ENCODE measurements at places on chromosomes 16 and 17.
A peak's percentile ranks its signal among the peaks of the same experiment; 100 is the strongest.

- no peak for DNase-seq
Observed at GRCh38 chr16:61435346-61435745, 600.9 kb downstream of the CDH8 start.

GRCh38 chr16:82011199-82011641, at the start of gene SDR42E1:
SDR42E1 (minus strand) TSS chr16:82011470; CDS start chr16:82000858, 10,612 bp downstream.
- peak; percentile 35 for DNase-seq

GRCh38 chr16:2726923-2727322, 6.9 kb upstream of the PRSS27 start:
- no peak for DNase-seq

GRCh38 chr16:65579050-65579449, 457.2 kb upstream of the CDH11 start:
- no peak for DNase-seq

DNA sequence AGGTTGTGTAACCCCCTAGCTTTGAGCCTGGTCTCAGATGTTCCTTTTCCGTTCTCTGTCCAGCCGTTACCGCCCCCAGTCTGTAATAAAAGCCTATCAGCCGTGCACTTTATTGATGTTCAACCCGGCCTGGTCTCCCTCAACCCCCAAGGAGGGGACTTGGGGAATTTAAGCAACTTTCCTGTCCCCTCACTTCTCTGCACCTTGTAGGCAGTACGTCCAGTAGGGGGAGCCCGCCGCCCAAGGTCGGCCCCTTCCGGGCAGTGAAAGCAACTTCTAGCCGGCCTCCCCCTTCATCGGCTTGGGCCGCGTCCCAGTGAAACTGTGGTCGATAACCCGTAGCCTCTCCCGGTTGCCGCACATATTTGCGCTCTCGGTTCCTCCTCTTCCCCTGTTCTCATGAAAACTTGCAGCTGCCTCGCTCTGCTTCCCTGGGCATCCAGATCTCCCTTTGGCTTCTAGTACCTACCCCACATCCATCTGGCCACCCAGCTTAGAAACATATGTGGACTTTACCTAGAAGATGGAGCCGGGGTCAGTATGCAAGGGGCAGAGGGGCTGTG, 7.9 kb downstream of the PNPO start:
- peak; percentile 64 for DNase-seq

DNA sequence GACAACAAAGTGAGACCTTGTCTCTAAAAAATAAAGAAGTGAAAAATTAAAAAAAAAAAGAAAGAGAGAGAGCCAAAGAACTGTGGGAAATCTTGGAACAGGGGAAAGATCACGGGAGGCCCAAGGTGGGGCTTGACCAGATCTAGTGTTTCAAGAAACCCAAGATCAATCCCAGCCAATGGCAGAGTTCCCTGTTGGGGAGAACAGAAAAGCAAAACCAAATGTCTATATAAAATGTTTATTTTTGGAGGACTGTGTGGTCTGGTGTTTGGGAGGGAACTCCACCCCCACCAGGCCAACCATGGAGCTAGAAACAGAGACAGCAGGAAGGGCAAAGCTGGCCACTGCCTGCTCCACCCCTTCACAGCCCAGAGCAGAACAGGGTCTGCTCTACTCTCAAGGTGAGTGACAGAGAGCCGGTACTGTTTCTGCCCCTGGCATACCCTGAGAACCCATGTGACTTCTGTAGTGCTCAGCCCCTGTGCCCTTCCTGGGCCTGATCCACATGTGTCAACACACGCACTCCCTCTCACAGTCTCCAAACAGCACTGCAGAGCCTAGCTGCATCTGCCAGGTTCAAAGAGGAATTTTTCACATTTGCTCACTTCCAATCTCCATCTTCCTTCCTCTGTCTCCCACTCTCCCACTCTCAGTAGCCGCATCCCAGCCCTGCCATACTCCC, 3.7 kb downstream of the TMEM101 start:
- no peak for DNase-seq

- DNase-seq = no peak
Observed at GRCh38 chr16:19517424-19518089, 4.3 kb downstream of the GDE1 start.

GRCh38 chr17:83078378-83079351, 744 bp upstream of the METRNL start:
- DNase-seq = no peak

DNA sequence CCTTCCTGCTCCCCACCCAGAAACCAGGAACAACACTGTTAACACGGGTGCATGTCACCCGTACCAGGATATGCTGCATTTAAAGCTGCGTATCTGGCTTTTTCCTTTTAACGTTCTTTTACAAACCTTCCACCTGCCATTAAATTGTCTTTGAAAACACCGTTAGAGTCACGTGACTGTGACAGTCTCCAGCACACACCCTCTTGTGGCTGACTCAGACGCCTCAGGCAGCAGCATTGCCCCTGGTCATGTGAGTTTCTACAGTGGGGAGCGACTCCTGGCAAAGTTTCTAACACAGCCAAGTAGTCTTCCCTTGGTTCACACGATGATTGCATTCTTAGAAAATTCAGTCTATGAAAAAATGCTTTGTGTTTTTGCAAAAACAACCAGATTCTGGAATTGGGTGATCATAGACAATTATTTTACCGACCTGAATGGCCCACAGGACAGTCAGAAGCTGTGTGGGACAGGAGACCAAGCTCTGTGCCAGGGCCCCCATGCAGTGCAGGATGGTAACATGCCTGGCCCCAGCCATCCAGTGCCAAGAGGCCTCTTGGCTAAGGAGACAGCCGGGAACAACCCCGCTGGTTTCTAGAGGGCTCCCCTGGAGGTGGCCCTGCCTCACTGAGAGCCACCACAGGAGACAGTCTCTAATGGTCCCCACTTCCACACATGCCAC, 199.1 kb downstream of the KATNIP start:
- peak; percentile 7 for DNase-seq

GRCh38 chr16:59039066-59039720, 305.1 kb upstream of the GOT2 start:
- DNase-seq = no peak

- DNase-seq = no peak
Observed at GRCh38 chr16:50006964-50007363, 18.1 kb upstream of the CNEP1R1 start.

Measured in NCI-H1436 treated with DMSO at 0.1 percent for 48 hours (cell line).